ENCODE measurements at places on chromosomes 13 and 19.
A peak's percentile ranks its signal among the peaks of the same experiment; 100 is the strongest.

GRCh38 chr19:58150328-58150921, at the start of gene ZNF329:
Gene ZNF329 (minus strand): TSS chr19:58150789. CDS start chr19:58129503, 21,286 bp downstream.
- peak; percentile 84 for DNase-seq

DNA sequence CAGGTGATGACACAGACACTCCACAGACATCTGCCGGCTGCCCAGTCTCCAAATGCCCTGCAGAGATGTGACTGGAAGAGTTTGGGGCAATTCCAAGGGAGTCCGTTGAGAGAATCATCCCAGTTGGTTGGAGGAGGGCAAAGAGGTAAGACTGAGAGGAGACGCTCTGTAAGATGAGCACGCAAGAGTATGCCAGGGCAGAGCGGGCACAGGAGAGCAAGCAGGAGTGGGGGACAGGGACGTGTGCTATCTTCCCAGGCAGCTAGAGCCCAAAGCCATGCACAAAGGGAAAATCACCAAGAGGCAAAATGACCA, 156.3 kb upstream of the TSHZ3 start:
- no peak for DNase-seq

DNA sequence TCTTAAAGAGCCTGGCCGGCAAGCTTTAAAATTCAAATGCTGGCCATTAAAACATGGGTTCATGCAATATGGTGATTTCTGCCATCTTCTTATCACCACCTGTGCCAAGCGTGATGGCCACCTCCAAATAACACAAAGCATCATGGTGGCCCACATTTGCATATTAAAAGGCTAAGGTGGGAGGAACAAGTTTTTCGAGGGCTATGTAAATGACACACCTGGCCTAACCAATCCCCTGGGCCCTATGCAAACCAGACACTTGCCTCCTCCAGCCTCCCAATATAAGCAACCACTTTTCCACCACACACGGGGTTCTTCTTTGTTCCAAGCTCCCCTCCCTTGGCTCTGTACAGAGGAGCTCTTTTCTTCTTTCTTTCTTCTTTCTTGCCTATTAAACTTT, 14.4 kb downstream of the LILRB4 start:
- DNase-seq = no peak

DNA sequence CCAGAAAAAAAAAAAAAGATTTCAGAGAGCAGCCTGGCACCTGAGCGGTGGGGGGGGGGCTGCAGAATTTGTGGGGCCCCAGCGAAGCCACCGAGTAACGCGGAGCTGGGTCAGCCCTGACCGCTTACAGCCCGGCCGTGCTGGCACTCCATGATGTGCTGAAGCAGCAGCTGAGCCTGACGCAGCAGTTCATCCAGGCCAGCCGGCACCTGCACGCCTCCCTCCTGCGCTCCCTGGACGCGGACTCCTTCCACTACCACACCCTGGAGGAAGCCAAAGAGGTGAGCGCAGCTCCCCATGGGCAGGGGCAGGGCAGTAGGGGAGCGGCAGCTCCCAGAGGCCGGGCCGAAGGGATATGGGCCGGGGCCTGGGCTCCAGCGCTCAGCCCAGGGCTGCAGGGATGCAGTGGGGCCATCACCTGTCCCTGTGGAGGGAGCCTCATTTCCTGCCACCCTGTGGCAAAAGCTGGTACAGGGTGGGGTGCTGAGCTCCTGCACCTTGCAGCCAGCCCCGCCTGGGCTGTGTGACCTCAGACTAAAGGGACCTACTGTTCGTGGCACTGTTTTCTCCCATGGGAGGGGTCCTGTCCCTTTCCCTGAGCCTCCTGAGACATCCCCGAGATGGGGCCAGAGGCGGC, 18.3 kb downstream of the C19orf44 start:
- DNase-seq = no peak

DNA sequence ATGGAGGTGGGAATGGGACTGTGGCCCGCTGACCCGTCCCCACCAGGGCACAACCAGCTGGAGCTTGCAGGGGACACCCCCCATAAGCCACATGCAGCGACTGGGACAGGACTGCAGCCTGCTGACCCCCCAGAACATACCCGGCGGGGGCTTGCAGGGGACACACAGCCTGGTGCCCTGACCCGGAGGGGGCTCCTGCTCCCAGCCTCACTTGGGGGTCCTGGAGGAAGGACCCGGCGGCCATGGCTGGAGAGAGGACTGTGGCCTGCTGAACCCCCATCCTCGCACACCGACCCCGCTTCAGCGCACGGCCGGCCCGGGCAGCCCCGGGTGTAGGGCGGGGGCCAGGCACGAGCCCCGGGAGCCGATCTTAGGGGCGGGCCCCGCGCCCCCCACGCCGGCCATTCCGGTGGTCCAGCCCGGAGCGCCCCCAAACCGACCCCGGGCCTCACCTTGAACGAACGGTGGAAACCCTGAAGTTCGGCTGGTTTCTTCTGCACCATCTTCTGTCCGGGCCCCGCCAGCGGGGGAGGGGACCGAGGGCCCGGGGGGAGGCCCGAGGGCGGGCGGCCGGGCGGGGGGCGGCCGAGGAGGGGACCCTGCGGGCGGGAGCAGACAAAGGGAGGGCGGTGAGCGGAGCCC, 574 bp downstream of the MKNK2 start:
- DNase-seq = no peak

- DNase-seq = no peak
Measured at GRCh38 chr19:51511353-51511752, 9.8 kb upstream of the SIGLEC12 start.

DNA sequence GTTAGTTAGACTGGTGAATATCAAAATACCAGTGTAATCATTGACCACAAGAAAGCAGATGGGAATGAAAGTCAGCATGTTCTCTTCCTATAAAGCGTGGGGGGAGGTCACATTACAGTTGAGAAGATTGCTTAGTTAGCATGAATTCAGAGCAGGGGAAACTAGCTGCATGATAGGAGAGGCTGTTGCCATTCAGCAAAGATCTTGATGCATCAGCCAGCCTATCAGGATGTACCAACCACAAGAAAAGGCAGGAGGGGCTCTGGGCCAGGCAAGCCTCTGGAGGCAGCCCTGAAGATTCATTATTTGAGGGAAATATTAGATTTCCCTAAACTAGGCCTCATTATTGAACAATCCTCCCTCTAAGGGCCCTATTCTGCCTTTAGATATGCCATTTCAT, 5.0 kb upstream of the MTMR6 start:
- no peak for DNase-seq

DNA sequence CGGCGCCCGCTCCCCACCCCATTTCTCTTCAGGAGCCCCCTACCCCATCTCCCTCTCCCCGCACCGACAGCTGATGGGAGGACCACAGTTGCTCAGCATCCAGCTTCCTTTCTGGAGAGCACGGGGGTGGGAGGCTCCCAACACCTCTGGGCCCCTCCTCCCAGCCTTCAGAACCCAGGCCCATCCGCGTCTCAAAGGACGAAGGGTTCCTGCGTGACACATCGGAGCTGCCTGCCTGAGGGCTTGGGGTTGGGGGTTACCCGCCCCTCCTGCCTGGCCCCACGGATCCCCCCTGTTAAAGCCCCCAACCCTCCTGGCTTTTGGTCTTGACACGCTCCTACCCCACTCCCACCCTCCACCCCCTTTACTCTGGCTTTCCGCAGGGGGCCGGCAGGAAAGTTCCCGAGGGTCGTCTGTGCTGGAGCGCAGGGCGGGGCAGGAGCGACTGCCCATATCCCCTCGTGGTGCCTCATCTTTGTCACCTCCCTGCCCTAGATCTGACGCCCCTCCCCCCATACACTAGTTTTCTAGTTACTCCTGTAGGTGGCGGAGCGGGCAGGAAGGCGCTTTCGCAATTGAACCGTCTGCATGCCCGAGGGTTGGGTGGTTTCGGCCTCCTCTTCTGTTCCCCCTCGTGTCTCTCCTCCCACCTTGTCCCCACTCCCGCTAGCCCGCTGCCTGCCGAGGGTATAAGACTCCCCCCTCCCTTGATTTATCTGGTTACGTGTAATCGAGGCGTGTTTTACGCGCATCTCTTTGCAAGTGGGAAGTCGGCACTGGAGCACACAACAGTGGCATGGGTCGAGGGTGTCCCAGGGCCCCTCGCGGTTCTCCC, 924 bp downstream of the TRAPPC5 start:
- DNase-seq = peak; percentile 51

DNA sequence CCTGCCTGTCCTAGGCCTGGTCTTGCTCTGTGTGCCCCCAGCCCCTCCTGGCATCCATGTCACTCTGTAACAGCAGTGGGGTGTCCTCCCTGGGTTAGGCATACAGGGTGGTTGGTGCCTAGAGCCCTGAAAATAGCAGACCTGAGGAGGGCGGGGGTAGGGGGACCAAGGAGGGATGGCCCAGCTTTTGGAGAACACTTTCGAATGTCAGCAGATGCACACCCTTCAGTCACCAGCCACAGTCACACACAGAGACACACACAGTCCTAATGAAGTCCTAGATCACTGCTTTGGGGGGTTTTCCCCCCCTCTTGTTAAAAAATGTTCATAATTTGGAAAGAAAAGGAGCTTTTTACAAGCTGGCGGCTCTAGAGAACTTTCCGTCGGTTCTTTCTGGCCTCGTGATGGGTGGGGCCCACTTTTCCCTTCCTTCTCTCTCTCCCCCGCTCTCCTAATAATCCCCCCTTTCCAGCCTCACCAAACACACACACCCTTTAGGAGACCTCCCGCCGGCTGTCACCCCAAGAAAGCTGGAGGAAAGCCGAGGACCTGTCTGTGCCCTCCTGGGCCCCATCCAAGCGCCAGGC, 47.9 kb downstream of the LYL1 start:
- no peak for DNase-seq

- no peak for DNase-seq
Measured at GRCh38 chr19:4929186-4929585, 19.9 kb downstream of the UHRF1 start.

- DNase-seq = no peak
Measured at GRCh38 chr13:71291842-71292146, 575.2 kb downstream of the DACH1 start.

DNA sequence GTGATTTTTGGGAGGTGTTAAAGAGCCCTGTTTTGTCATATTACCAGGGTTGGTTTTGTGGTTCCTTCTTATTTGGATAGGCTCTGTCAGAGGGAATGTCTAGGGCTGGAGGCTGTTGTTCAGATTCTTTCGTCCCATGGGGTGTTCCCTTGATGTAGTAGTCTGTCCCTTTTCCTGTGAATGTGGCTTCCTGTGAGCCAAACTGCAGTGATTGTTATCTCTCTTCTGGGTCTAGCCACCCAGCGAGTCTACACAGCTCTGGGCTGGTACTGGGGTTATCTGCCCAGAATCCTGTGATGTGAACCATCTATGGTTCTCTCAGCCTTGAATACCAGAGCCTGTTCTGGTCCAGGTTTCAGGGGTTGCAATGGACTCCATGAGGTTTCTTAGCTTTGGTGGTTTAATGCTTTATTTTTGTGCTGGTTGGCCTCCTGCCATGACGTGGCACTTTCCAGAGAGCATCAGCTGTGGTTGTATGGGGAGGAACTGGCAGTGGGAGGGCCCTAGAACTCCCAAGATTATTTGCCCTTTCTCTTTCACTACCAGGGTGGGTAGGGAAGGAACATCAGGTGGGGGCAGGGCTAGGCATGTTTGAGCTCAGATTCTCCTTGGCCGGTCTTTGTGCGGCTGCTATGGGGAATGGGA, 78.8 kb downstream of the SPRY2 start:
- no peak for DNase-seq

DNA sequence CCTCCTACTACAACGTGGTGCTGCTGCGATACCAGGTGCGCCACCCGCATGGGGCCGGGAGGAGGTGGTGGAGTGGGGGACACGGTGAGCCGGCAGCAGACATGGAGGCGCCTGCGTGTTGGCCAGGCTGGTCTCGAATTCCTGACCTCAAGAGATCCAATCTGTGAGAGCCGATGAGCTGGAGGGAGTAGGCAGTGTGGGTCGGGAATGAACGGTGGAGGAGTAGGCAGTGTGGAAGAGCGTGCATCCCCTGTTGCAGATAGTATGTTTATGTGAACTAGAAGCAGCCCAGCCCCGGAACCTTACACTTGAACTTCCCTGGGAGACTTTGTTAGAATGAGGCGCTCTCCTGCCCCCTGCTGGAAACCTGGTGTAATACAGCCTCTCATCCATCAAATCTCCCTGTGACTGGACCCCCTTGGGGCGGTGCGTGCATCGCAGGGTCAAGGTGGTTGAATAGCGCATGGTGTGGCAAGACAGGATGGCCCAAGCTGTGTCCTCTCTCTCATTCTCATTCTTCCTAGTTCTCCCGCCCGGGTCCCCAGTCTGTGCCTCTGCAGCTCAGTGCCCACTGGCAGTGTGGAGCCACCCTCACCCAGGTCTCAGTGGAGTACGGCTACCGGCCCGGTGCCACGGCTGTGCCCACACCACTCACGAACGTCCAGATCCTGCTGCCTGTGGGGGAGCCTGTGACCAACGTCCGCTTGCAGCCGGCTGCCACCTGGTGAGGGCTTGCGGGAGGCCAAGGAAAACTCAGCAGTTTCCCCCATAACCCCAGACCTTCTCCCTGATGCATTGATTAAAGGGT, 10.5 kb upstream of the B3GNT3 start:
- peak; percentile 49 for DNase-seq

- no peak for DNase-seq
Measured at GRCh38 chr13:106660746-106661625, 93.0 kb upstream of the ARGLU1 start.

DNA sequence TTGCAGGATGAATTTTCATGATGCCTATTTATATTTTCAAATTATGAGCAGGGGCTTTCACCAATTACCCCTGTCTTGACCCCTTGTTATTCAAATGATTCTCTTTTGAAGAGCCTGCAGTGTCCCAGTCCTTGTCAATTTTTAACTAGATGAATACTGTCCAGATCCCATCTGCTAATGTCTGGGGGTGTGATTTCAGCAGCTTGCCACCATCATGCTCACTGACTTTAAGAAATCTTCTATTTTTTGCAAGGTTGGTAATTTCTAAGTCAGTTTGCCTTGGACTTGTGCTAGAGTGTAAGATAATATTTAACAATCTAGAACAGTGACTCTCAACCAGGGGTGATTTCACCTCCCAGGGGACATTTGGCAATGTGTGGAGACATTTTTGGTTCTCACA, 106.0 kb downstream of the CACNA1A start:
- no peak for DNase-seq

DNA sequence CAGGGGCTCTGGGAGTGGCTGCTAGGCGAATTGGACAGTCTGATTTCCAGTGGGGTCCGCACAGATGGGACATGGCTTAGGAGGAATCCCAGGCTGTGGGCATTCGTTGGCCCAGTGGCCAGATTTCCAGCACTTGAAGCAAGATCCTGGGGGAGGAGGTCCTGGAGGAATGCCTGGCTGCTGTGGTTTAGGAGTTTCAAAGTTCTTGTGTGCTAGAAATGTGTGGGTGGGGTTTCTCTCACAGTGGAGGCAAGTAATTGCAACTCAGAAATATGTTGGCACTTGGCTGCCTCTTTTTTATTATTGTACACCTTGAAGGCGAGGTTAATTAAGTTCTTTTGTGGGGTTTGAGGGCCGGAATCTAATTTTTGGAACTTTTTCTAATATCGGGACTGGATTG, 17.1 kb downstream of the IGFL3 start:
- DNase-seq = no peak

GRCh38 chr19:40512473-40513344, 45.9 kb downstream of the SPTBN4 start:
- no peak for DNase-seq

GRCh38 chr13:45809801-45810394, 41.7 kb downstream of the SIAH3 start:
- DNase-seq = no peak

Measured in stimulated activated CD8-positive, alpha-beta memory T cell treated with anti-CD3 and anti-CD28 coated beads, Interleukin-2, amount 100 ng/mL, for 1 hour (primary cell).